ENCODE measurements at places on chromosomes 7 and 10.

DNA sequence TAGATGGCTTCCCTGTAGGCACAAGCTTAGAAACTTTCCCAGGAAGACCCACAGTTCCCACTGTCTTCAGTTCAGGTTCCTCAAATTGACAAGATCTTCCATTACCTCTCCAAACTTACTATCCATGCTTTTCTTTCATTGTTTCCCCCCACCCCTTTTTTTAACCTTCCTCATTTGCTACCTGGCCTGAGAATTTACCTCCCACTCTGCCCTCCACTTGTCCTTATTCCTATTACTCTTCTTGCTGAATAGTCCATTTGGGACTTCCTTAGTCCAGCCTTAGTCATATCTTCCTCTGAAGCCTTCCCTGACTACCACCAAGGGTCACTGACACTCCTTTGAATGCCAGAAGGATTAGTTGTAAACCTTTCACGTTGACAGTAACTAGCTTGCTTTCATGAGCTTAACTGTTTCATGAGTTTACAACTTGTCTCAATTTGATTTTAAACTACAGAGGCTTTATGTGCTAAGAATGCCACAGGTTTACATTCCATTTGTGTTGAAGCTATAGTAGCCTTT lies 1.2 kb upstream of the CALU start:
- no peak for DNase-seq

DNA sequence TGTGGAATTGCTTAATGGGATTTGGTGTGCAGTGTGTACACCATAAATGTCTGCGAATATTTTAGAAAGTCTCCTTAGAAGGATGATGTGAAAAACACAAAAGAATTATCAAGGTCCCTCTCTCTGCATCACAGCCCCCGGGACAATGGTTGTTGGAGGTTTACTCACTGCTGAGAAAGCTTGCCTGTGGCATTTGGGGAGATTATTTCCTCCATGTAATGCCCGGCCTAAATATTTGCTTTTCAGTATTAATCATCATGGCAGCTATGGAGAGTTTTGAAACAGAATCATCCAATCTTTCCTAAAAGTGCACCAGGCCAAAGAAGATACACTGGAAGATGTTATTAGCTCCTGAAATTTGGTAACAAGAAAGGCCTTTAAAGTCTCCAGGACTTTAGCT lies 113.8 kb upstream of the ADCY1 start:
- DNase-seq: no peak

- no peak for DNase-seq
Observed at GRCh38 chr10:45000138-45000751, 478 bp upstream of the ZNF22 start.

GRCh38 chr10:77504196-77504872 lies 133.3 kb downstream of the KCNMA1 start:
- DNase-seq: no peak

- DNase-seq: peak; percentile 25
Observed at GRCh38 chr7:129225206-129225930, 538 bp downstream of the AHCYL2 start.

- DNase-seq: no peak
Observed at GRCh38 chr7:157975401-157976372, 611.9 kb downstream of the PTPRN2 start.

GRCh38 chr10:124307591-124307990 lies 111.1 kb downstream of the OAT start:
- no peak for DNase-seq

GRCh38 chr10:132984801-132985545 lies 42.6 kb upstream of the CFAP46 start:
- DNase-seq: no peak

GRCh38 chr7:100983451-100984187 lies 14.3 kb downstream of the MUC12 start:
- no peak for DNase-seq

DNA sequence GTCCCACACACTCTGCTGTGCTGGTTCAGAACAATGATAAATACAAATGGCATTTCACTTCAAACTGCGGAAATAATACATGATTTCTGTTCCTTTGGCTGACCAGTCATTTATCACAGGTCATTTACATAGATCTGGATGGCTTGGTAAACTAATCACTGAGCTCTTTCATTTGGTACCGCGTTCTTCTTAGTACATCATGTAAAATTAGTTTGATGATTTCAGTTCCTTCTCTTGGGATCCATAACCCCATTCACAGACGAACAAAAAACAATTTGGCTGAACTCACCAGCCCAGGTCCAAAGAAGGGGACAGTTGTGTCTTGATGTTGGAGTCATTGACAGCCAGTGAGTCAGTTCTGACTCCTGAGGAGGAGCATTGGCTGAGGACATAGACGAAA lies 689.8 kb downstream of the INHBA start:
- no peak for DNase-seq

- DNase-seq: no peak
Observed at GRCh38 chr10:125694883-125695282, 11.9 kb upstream of the TEX36 start.

DNA sequence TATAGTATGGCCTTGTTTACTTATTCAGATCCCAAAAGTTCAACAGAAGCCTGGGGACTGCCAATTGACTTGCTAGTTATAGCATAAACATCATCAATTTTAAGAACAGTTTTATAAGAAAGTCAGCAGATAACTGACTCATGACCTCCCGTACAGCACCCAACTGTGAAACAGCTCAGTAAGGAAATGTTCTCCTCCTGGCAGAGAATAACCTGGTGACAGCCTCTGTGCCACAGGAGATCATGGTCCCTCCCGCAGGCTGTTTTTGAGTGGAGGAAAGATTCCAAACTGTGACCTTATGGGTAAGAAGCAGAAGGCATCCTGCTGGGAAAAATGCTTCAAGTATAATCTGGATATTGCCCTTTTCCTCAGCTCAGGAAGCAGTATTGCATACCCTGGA lies 182.5 kb downstream of the SEMA3D start:
- DNase-seq: no peak

Measured in stimulated activated CD4-positive, alpha-beta T cell treated with anti-CD3 and anti-CD28 coated beads, Interleukin-2, amount 100 ng/mL, for 4 hours (primary cell).